ENCODE measurements at places on chromosomes 7 and 10.

DNA sequence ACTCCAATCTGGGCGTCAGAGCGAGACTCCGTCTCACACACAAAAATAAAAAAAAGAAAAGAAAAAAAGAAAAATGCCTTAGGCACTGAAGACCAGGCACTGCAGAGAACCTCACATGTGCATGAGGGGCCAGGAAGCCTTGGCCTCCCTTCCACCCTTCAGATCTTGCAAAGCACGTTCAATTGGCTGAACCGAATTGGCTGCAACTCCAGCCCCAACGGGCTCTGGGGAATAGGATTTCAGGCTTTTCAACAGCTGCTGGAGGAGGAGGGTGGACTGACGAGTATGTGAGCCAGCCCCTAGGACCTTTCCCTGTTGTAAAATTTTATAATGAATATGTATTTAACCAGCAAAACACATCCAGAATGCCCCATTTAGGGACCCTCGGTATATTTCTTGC is 16.7 kb downstream of the TMEM120A start:
- DNase-seq: no peak

DNA sequence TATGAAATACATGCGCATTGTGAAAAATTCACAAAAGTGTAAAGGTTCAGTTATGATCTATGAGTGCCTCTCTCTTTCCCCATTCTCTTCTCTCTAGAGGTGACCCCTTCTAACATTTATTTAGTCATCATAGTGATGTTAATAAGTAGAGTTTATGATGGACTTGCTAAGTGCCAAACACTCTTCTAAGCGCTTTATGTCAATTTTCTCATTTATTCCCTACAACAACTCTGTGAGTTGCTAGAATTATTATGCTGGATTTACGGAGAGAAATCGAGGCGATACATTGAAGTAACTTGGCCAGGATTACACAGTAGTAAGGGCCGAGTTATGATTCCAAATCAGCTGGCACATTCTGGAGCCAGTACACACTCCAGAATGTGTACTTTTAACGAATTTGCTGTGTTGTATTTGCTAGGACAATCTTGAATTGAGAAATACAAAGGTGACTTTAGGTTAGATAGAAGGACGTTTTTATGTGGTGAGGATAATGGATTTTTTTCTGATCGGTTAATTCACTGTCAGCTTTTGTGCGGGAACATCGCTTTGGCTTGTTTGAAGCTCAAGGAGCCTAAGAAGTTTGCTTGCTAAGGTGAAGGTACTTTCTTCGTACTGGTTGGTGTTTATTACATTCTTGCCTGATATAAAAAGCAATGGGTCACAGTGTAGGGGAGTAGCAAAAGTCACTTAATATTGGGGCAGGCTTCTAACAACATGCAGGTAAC is 1.4 kb downstream of the ATRNL1 start:
- DNase-seq: no peak

DNA sequence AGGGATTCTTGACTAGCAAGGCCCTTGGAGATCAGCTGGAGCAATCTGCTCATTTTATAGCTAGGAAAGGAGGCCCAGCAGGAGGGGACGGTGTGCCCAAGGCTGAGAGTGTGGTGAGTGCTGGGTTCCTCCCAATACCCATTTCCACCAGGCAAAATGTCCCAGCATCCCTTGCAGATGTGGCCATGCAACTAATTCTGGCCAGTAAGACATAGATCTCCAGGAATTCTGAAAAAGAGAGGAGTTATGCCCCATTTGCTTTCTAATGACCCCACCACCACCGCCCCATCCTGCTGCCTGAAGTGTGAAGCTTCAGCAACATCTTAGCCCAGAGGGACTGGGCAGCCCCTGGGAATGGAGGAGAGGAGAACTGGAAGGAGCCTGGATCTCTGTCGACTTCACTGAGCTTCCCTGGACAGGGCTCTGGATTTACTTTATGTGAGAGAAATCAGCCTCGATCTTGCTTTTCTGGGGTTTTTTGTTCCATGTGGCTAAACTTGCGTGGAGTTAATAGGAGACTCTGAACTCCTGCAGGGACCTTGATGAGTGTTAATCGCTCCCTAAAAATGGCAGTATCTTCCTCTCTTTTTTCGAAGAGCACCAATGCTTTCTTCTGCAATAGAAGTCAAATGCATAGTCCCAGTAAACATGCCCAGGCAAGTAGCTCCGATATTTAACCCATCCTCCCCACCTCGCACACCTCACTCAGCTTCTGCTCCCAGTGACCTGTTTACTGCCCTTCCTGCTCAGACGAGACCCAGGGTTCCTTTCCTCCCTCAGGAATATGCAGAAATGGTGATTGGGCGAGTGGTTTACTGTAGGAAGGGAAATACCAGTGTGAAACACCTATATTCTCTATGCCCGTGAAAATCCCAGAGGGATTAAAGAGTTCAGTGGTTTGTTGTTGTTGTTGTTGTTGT is 127.5 kb upstream of the GPR26 start:
- DNase-seq: no peak

DNA sequence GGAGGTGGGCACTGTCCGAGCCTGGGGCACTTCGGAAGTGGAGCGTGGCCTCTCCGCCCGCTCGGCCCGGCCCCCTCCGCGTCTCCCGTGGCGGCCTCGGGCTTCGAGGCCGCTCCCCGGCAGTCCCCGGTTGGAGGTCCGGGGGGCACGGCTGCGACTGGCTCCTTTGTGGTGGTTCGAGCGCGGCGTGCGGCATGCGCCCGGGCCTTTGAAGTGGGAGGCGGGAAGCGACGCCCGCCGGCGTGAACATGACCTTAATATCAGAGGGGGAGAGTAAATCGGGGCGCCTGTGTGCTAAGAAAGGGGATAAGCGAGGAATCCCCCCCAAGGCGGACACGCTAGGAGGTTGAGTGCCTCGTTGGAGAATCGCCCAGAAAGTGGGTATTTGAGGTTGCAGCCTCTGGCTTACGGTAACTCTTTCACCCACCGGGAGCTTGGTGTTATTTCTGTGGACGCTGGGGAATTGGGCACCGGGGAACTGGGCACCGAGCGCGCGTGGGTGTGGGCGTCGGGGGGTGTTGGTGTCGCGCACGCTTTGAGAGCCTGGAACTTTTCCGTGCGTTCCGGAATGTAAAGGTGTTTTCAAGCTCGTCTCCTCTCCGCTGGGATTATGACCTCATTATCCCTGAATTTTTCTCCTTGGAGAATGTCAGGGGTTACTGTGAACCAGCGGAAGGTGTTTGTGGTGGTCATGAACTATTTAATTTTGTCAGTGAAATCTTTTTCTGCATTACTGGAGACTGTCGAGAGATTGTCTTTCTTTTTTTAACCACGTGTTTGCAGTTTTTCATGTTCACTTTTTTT is 660 bp downstream of the SUV39H2 start:
- peak; percentile 38 for DNase-seq

GRCh38 chr7:92498557-92498956 is 20.8 kb upstream of the ERVW-1 start:
- DNase-seq: no peak

DNA sequence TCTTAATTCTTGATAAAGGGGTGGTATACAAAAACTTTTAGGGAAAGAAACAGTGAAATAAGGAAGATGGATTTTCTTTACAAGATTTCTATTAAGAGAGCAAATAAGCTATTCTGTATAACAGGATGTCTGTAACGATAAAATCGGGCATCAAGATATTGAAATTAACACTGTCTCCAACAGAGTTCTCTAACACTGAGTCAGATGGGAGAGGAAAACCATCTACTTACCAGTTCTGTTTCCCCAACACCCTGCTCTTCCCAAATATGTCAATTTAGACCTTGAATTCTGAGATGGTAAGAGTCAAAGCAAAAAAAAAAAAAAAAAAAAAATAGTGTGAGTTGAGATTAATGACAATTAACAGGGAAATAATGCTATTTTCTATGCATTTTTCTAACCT is 23.0 kb downstream of the SMURF1 start:
- peak; percentile 21 for DNase-seq

DNA sequence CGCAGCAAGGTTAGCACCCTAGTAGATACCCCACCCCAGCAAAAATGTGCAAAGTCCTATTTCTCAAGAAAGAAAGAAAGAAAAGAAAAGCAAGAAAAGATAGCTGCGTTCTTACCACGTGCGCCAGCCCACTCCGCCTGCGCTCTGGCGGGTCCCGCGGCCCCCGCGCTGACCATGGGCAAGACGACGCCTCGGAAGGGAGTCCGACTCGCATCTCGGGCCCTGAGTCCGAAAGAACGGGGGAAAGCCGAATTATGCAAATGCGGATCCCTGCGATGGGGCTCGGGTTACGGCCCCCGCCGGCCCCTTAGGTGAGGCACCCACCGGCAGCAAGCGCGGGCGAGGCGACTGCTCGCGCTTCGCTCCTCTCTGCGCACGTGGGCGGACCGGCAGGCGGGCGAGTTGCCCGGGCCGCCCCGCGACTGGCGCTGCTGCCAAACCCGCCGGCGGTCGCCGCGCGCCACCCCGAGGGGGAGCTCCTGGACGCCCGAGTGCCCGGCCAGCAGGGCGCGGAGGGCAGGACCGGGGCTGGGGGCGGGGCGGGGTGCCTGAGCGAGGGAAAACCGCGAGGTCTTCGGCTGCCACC is 2.4 kb upstream of the EGR2 start:
- DNase-seq: peak; percentile 35

DNA sequence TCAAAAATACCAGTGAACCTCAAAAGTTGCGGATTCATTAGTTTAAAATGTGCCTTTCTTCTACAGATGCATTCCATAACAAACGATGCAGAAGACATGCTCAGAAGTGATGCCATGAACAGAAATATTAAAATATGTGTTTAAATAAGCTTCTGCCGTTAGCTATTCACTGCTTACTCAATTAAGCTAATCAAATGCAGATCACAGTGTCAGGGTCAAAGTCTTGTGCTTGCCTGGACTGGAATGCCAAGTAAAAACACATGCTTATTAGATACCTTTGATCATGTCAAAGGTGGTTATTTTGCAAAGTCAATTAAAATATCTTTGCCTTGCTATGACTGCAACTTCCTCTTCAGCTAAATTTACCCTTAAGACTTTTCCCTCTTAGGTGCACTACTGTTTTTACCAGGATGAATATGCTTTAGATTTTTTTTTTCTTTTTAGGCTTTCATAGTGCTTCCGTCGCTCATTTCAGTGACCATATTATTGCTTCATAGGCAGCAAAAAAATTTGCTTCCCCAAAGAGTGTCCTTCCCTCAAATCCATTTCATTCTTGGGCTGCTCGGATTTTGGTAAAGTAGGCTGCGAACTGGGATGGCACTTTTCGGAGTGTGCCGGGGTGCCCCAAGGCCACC is 905 bp downstream of the ASB13 start:
- peak; percentile 61 for DNase-seq

DNA sequence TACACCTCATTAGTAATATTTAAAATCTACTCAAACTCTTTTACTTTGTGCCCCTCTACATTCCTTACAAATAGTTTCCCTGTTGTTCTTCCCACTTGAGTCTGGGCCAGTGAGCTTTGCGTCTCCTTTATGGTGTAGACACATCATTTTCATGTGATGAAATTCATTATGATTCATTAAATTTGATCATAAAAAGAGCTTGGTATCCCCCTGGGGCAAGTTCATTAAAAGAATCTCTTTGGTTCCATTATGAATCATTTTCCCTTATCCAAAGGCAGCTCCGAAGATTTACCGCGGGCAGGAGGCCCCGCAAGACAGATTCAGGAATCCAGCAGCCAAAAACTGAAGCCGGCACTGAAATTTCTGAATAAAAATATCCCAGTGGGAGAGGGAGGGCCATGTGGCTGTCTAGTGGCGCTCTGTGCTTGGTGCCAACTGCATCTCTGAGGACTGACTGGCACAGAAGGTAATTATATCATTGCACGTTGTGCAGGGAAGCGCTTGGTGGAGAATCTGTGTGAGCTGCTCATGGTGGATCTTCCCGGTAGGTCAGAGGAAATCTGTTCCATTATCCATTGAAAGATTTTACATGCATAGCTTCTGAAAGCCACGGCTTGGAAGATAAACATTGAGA is 151.4 kb upstream of the PITRM1 start:
- no peak for DNase-seq

GRCh38 chr7:101927802-101928201 is 110.4 kb downstream of the CUX1 start:
- DNase-seq: no peak

DNA sequence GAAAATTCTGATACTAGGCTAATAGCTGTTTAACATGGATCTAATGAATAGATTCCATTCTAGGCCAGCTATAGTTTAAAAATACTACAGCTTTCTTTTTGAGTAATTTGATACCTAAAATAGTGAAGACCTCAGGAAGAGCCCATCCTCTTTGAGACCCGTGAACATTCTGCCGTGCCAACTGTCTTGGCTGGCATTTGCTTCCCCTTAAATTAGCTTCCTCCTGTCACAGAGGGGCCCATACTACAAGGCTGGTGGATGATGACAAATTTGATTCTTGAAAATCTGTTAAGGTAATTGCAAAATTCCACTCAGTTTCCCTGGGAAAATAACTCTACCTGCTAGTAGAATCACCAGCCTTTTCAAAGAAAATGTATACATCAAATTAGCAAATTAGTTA is 385.0 kb downstream of the DPP6 start:
- DNase-seq: no peak

- peak; percentile 33 for DNase-seq
These were observed 98.8 kb downstream of the CACNB2 start for GRCh38 chr10:18238870-18239485.

DNA sequence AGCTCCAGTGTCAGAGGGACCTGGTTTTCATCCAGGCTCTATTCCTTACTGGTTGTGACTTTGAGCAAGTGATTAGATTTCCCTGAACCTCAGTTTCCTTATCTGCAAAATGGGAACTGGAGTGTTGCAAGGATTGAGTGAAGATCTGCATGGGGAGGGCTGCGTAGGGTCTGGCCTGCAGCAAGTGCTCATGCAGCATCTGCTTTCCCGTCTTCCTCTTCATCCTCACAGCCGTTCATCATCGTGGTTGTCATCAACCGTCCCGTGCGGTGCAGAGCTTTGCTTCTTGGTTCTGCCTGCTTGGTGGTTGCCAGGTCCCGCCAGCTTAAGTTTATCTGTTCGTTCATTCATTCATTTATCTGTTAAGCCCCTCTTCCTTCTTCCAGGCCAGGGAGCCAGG is 135.0 kb downstream of the GRK5 start:
- DNase-seq: no peak

DNA sequence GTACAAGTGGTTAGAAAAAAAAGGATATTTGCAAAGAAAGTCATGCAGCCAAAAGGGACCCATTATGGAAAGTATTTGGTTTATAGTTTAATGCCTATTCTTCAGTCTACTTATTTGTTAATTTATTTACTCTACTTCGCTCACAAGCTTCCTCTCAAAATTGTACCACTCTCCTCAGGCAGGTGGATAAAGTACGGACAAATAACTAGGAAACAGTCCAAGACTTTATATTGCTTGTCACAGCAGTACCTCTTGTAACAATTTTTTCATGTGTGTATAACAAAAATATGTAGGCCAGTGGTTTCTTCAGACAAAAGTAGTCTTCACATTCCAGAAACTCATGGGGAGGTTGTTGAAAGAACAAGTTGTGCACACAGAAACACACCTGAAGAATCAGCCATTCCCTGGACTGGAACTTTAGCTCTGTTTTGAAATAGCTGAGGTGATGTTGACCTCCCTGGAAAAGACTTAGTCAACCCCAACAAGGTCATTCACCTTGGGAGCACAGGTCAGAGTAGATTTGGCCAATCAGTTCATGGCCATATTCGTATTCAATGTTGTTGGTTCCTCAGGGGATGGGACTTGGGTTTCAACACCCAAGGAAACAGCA is 73.4 kb downstream of the TES start:
- no peak for DNase-seq

GRCh38 chr7:143043391-143043790 is 8.8 kb upstream of the OR6V1 start:
- no peak for DNase-seq

Data from NB4 (cell line).